ENCODE measurements at places on chromosomes 6 and 20.

GRCh38 chr6:34489207-34489805, 23.4 kb downstream of the PACSIN1 start:
- DNase-seq = no peak

GRCh38 chr6:170376386-170377043, 70.0 kb downstream of the FAM120B start:
- DNase-seq = no peak

DNA sequence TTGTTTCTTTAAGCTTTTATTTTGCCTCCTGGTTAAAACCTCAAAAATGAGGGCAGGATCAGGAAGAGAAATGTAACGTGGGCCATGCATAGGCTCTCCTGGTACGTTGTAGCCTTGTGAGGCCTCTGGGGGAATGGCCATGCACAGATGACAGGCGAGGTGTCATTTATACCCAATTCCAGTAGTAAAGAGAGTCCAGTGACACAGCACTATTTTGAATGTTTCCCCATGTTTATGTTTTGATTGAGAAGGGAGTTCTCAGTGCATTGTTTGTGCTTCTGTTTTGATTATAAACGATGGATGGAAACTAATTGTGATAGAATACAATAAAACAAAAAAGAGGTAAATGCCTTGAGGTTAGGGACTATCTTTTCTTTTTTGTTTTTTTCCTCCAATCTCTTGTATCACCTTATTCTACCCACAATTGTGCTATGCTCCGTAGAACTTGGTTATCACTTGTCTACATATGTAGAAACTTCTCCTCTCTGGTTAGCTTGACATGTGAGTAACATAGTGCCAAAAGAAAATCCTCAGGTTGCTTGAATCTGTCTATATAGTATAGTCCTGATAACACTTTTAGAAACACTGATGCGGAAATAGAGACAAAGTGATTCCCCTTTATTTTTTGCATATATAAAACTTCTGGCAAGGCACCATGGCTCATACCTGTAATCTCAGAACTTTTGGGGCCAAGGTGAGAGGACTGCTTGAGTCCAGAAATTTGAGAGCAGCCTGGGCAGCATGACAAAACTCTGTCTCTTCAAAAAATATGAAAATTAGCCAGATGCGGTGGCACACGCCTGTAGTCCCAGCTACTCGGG, 6.9 kb upstream of the SMIM28 start:
- DNase-seq = no peak

DNA sequence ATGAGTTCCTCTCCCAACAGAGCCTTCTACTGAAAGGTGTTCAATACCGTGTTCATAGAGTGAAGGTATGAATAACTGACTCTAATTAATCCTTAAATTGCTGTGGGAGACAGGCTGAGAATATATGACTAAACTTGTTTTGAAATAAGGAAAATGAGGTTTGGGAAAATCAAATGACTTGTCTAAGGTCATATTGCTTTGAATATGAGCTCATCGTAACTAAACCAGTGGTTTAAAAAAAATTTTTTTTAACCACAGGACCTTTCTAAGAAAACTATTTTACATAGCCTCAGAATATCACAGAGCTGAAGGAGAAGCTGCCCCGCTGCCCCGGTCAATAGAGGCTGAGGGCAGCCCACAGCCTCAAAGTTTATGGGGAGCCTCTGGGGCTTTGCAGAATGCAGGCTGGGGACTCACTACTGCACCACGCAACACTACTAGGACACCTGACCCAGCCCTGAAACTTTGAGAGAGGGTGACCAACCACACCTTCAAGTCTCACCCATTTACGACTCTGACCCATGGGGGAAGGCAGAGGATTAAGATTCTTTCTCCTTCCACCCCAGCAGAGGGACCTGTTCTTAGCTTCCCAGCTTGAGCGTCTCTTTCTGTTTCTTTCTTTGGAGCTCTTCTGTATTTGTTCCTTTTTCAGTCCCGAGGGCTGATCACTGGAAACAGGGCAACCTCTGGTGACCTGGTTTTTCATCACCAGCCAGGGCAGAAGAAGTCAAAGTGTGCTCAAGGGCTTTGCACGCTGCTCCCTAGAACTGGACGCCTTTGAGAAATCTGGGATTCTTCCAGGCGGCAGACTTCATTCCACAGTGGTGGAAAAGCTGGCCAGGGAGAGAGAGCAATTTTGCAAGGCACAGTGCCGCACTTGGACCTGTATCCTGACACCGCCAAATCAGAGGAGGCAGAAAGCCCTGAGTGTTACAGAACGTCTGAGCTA, 220.2 kb downstream of the ATXN1 start:
- DNase-seq = no peak

- DNase-seq = no peak
Observed at GRCh38 chr6:6230286-6230685, 90.2 kb downstream of the F13A1 start.

- DNase-seq = no peak
Observed at GRCh38 chr20:31845300-31845863, at the start of gene FOXS1. Gene FOXS1 (minus strand): TSS chr20:31845604. CDS start chr20:31845542, 62 bp downstream.

DNA sequence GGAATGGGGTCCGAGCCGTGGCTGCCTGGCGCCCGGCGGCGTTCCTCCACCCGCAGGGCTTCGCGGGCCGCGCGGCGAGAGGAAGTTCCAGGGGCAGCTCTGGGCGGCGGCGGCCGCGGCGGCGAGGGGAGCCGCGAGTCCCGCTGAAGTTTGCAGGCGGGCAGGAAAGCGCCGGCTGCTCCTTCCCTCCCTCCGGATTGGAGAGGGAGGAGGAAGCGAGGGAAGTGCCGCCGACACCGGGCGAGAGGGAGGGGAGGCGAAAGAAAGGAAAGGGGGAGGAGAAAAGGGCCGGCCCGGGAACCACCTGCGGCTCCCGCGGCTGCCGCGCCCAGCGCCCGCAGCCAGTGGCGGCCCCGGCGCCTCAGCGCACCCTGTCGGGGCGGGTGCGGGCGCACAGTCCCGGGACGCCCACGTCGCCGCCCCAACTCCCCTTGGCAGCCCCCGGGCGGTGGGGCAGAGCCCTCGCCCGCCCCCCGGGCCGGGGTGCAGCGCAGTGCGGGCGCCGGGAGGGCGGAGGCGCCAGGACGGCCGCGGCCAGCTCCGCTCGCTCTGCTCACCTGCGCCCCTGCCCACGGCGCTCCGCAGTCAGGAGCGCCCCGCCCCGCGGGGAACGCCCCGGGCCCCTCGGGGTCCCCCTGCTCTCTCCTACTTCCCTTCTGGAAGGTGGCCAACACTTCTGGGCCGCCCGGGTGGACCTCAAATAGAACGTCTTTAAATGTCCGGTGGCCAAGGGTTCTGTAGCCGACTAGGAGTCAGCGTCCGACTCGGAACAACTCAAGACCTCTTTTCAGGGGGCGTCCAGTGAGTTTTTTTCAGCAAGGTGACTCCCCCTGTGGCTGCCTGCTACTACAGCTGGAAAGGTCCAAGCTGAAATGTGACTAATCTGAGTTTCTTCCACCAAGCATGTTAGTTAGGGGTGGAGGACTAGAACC, 80.3 kb upstream of the CCDC28A start:
- DNase-seq = peak; percentile 38

GRCh38 chr6:42341771-42342553, 109.8 kb downstream of the TRERF1 start:
- no peak for DNase-seq

- peak; percentile 43 for DNase-seq
Observed at GRCh38 chr6:89951574-89952104, 57.4 kb downstream of the GJA10 start.

- DNase-seq = no peak
Observed at GRCh38 chr6:149468179-149468578, 16.6 kb downstream of the ZC3H12D start.

DNA sequence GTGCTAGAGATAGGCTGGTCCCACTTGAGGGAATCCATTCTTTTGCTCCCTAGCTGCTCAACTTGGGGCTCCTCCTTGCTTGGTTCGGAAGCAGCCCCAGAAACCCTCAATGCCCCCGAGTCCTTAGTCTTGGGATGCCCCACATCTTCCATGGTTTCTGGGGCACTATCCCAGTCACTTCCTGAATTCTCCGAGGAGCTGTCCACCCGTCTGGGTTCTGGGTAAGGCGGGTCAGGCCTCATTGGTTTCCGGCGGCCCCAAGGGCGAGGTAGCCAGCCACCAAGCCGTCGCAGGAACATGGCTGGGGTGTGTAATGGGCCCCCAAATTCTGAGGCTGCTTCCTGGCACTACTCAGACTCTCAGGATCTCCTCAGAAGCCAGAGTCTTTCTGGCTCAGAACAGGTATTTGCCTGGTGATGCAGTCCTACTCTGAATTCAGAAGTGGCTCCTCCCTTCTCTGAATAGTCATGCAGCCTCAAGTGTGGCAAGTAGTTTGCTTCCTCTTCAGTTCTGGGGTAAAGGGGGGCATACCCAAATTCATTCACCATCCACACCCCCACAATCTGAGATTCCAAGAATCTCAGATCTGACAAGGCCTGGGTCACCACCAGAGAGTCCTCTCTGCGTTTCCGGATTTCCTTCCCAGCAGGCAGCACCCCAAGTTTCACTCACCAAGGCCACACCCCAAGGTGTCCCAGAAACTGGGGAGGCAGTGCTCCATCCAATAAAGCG, 763 bp downstream of the C6orf47 start:
- DNase-seq = no peak

GRCh38 chr20:2125474-2126112, 24.0 kb downstream of the STK35 start:
- DNase-seq = no peak

DNA sequence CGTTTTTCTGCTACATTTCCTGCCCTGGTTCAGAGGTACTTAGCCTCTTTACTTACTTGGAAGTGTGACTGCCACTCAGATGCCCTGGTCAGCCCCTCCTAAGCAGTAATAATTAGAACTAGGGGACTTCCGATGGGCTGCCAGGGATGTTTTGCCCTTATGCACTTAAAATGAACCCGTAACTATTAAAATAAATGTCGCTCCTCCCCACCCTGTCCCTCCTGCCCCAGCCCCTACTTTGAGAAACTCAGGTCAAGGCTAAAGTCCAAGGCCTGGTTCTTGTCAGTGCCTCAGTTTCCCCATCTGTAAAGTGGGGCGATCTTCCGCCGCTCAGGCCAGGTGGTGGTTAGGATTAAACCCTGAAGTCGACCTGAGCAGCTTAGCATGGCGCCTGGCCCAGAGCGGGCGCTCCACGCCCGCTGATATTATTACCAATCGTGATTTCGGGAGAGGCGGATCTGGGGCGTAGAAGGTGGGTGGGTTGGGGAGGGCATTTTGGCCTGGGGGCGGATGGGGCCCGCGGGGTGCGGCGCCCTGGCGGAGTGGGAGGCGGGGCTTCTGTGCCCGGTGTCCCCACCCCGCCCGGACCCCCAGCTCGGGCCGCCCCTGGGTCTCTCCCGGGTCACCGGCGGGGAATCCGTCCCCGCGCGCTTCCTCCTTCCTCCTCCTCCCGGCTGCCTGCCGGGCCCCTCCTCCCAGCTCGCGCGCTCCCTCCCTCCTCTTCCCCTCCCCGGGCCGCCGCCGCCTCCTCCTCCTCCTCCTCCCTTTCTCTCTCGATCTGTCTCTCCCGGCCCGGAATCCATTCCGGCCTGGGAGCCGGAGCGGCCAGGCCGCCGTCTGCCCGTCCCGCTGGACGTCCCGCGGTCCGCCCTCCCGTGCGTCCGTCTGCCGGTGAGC, at the start of gene SRC:
Gene SRC, plus strand, starts transcription at position 802 of the 897 bp plus-strand sequence. CDS start 38,014 bp downstream, outside the sequence.
- DNase-seq = peak; percentile 16

- no peak for DNase-seq
Observed at GRCh38 chr20:35606127-35606526, 9.5 kb upstream of the SPAG4 start.

DNA sequence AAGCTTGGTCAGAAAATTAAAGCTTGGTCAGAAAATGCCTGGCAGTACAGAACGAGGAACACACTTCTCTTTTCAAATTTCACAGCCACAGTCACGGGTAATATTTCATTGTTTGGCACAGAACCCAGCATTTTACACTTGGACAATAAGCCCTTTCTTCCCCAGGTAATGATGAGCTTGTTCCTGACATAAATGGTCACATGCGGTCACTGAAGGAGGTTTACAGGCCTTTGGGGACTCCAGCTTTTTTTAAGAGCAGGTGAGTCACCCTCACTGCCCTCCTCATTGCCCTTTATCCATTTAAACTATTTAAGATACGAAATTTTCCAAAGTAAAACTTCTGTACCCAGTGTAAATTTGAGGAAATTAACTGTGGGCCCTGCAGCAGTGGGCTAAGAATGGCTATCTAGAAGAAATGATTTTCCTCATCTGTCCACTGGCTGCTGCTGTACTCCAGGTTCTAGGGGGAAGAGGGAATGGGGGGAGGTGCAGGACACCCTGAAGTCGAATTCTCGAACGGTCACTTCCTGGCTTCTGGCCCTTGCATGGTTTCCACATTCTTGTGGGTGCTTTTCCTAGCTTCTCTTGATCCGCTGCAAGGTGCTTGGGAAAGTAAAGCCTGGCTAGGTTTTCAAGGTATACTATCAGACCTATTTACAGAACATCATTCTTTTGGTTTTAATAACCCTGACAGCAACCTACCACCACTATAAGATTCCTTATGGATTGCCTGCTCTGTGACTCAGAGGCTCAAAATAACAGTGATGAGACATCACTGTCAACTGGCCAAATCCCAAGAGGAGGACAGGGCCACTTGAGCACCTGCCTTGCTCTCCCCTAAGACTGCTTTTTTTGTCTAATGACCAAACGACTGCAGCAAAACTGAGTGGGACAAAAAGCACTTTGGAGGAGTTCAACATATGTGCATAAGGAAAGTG, 75.8 kb downstream of the PREP start:
- DNase-seq = no peak

DNA sequence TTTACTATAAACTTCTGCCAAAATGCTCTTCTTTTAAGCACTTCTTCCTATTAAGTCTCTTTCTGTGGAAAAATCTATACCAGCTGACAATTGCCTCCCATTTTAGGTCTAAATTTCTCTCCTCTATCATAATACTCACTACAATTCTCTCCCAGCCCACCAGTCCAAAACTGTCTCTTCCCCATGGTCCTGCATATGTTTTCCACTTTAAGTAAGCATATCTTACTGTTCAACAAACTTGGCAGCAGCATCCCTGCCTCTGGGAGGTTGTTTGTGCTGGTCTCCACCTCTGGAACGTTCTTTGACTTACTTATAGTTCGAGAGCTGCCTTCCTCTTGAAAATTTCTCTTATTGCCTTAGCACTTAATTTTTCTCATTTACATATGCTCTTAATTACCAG, 180.5 kb downstream of the COL12A1 start:
- DNase-seq = no peak

GRCh38 chr6:87350516-87350915, 5.9 kb downstream of the C6orf163 start:
- DNase-seq = no peak

Data from astrocyte of the cerebellum (primary cell).